ENCODE measurements at places on chromosomes 4 and X.

DNA sequence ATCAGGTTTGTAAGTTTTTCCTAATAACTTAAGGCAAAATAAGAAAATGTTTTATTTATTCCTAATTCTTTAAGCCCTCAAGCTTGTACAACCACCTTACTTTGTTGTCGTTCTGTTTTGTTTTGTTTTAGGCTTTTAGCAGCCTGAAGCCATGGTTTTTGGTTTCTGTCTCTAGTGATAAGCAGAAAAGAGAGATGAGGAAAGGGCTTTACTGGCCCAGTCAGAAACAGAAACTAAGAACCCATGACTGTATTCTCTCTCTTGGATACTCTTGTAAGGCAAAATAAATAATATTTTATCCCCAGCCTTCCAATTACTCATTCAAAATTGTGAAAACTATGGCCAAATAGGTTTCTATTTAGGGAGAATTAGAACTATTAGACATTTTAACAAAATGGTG lies 29.4 kb downstream of the TBC1D19 start:
- DNase-seq, result peak; percentile 58

DNA sequence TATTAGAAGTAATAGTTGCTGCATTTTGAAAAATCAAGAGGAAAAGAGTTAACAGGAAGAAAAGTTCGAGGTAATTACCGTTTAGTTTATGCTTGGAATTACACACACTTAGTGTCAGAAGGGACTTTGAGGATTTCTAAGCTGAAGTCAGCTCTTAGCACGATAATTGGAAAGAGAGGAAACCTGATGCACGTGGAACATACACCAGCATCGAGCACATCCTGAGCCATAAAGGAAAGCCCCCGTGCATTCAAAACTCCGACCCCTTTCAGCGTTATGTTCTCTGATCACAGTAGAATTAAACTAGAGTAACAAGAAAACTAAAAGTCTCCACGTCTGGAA lies 400 bp upstream of the PAQR3 start:
- DNase-seq, result no peak

GRCh38 chr4:137523329-137523728 lies 9.0 kb downstream of the PCDH18 start:
- DNase-seq, result no peak

DNA sequence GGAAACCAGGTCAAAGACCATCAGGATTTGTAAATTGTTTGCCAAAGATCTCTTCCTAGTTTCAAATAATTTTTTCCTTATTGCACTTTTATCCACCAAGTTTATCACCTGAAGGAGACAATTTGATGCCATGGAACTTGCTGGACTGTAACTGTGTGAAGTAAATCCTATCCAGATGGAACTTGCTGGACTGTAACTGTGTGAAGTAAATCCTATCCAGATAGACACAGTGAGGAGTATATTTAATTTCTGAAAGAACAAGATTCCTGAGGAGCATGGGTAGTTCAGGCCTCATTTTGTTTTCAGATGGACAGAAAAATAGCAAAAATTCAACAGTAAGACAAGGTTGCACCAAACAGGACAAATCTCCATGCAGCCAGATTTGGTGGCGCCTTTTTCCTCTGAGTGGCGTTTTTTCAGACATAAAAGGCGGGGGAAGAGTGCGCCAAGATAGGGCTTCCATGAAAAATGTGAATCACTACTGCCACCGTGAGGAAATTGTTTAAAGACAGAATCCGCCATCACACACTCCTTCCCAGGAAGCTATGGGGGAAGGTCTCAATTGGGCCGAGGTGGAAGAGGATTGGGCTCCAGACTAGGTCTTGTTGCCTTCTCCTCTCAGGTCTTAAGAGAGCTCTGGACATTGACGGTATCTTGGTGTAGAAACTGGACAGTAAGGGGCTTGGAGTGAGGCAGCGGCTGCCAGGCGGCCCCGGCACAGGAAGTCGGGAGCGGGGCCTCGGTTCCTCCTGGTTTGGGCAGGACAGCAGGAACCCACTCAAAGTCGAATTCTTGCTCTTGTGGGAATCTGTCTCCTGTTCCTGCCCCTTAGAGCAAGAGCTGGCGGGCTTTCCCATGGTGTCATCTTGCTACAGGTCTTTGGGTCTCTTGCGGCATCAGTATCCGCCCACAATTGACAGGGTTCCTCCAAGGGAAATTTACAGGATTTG lies 234.7 kb downstream of the OR13H1 start:
- no peak for DNase-seq

DNA sequence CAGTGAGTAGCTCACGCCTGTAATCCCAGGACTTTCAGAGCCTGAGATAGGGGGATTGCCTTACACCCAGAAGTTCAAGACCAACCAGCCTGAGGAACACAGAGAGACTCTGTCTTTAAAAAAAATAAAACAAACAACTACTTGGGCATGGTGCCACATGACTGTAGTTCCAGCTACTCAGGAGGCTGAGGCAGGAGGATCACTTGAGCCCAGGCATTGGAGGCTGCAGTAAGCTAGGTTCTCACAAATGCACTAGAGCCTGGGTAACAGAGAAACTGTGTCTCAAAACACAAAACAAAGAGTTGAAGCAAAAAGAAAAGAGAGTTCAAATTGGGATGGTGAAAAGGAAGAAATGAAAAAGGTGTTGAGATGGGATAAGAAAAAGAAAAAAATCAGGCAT lies 10.8 kb downstream of the CAMK2D start:
- DNase-seq, result no peak

DNA sequence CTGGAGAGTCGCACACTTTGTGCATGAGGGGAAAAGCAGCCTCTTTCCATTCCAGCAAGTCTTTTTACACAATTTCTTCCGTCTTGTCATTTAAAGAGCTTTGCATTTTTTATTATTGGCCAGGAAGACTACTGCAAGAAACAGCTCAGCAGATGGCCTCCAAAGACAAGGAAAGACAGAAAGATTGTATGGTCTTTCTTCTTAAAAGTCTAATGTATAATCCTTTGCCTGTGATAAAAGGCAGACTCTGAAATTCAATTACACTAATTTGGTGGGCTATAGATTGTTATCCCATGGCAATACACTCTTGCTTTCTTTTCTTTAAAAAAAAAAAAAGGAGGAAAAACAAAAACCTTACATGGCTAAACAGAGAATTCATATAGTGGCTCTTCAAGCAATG lies 5.9 kb downstream of the CAPN6 start:
- no peak for DNase-seq

DNA sequence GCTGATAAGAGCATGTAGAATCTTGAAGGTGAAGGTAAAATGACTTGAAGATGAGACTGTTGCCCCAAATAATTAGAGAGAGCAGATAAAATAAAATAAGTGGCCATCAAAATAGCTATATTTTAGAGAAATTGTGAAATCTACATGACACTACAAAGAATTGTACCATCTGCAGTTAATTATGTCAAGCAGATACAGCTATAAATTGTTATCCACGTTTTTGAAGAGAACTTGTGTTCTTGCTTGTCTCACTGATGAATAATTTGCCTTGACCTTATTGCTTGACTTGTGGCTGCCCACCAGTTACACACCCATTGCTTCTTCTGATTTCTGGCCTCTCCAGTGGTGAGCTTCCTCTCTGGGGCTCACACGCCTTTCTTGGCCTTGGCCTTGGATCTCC lies 75.8 kb upstream of the TNIP3 start:
- no peak for DNase-seq

GRCh38 chr4:62271107-62271506 lies 1071.0 kb downstream of the ADGRL3 start:
- no peak for DNase-seq

DNA sequence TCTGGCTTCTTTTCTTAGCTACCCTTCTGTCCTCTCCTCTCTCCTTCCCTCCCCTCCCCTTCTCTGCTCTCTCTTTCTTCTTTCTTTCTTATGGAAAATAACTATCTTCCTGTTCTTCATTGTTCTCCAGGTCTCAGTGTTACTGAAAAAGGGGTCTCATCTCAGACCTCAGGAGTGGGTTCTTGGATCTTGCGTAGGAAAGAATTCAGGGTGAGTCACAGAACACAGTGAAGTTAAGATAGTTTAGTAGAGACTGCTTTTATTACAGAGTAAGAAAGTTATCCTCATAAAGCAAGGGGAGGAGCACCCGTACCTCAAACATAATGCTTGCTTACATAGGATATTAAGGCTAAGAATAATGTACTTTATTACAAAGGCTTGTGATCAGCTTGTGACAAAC lies 31.8 kb upstream of the CWH43 start:
- peak; percentile 34 for DNase-seq

- DNase-seq, result peak; percentile 3
Measured at GRCh38 chrX:112043997-112044396, 38.6 kb downstream of the TRPC5 start.

- peak; percentile 21 for DNase-seq
Measured at GRCh38 chrX:115892787-115893671, 277.5 kb upstream of the AGTR2 start.

- DNase-seq, result no peak
Measured at GRCh38 chr4:30586850-30587249, 133.3 kb upstream of the PCDH7 start.

GRCh38 chr4:47733302-47734175 lies 104.3 kb downstream of the CORIN start:
- no peak for DNase-seq

DNA sequence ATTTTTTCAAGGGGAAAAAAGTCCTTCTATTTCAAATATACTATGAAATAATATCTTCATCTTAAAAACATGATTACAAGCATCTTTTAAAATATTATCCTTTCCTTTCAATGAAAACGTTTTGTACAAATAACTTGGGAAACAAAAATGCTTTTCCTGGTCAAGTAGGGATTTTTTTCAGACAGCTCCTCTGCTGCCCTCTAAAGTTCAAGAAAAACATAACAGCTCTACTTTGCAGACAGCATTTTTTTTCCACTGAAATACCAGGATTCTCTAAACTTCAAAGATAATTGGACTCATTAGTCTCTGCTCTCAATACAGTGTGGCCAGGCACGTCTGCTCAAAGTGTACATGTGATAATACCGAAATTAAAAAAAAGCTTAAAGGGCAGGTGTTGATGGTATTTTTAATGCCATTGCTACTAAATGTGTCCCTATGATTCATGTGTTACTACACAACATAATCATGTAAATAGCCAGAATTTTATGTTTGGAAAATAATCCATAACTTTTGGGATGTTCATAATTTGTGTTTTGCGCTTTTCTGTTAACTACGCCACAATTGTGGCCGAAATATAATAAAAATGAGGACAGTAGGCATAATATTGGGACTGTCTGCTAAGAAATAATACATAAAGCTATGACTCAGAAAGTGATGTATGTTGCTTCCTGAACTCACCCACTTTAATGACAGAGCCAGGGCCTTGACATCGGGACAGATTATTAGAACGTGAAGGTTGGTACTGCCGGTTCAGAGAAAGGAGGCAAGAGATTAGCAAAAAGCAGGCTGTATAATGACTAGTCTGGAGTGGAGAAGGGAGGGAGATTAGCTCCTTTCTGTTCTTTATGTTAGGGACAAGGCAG lies 478.9 kb downstream of the KCNIP4 start:
- peak; percentile 57 for DNase-seq

DNA sequence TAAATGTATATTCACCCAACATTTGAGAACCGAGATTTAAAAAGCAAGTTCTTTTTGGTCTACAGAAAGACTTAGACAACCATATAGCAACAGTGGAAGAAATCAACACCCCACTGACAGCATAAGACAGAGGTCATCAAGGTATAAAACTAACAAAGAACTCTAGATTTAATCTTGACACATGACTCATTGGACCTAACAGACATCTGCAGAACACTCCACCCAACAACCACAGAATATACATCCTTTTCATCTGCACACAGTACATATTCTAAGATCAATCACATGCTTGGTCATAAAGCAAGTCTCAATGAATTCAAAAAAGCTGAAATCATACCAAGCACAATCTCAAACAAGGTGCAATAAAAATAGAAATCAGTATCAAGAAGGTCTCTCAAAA lies 65.8 kb downstream of the SPIN4 start:
- no peak for DNase-seq
